ENCODE measurements at places on chromosomes 1 and 21.

- no peak for DNase-seq
Measured at GRCh38 chr1:228175316-228176023, 9.9 kb downstream of the IBA57 start.

GRCh38 chr1:56081173-56081572 is 498.2 kb downstream of the PLPP3 start:
- DNase-seq: no peak

- no peak for DNase-seq
Measured at GRCh38 chr1:225400968-225401367, 26.9 kb downstream of the LBR start.

DNA sequence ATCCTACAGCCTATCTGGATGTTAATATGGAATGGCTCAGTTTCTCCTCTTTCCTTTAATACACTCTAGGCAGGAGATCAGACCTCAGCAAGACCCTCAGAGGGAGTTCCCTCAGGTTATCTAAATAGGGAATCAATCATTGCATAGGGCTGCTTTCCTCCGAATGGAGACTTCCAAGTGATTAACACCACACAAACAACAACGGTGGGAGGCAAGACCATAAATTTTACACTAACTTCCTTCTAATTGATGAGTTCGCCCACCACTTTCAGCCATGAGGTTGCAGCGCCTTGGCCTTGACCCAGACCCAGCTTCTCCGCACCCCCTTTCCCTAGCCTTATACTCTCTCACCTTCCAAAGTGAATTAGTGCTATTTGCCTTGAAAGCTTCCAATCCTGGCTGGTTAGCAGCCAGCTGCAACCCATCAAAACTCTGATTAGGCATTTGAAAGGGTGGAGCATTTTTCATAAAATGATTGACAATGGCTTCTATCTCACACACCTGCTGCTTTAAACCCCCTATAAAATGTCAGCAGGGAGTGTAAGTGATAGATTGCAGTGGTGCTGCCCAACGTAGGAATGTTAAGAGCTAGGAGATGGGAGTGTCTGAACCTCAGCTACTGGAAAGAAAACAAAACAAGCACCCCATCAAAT is 534.9 kb upstream of the USP24 start:
- no peak for DNase-seq

GRCh38 chr1:182331387-182331786 is 60.2 kb downstream of the GLUL start:
- DNase-seq: no peak

DNA sequence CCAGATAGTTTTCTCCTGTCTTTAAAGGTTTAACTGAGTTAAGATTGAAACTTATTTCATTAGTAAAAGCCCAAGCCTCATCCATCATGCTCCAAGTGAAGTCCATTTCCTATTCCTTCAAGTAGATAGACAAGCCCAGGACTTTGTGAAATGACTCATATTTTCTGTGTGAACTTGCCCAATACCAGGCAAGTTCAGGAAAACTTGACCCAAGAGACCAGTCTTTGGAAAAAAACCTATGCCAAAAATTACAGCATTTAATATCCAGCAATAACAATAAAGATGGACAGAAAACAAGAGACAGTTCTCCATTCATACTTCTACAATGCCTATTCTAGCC is 405 bp upstream of the RAB29 start:
- DNase-seq: peak; percentile 36

DNA sequence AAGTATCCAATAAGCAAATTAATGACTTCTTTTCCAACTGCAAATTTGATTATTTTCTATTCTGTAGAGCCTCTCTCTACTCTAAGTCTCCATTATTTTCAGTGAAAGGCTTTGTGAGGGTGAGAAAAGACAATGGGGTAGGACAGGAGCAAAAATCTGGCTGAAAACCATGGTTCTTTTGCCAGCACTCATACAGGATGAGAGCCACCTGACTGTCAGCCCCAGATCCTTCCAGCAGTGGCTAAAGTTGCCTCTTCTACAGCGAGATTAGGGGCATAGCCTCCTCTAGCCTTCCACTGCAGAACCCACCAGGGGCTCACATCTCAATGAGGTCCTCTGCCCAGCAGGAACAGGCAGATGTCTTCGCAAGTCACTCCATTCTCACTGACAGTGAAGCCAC is 23.7 kb downstream of the NMNAT2 start:
- no peak for DNase-seq

GRCh38 chr1:43522776-43523480 is 7.8 kb upstream of the PTPRF start:
- peak; percentile 90 for DNase-seq

GRCh38 chr1:19811206-19811851 is 3.8 kb downstream of the RNF186 start:
- DNase-seq: peak; percentile 35

- DNase-seq: no peak
Measured at GRCh38 chr1:117427297-117427696, 60.0 kb downstream of the MAN1A2 start.

DNA sequence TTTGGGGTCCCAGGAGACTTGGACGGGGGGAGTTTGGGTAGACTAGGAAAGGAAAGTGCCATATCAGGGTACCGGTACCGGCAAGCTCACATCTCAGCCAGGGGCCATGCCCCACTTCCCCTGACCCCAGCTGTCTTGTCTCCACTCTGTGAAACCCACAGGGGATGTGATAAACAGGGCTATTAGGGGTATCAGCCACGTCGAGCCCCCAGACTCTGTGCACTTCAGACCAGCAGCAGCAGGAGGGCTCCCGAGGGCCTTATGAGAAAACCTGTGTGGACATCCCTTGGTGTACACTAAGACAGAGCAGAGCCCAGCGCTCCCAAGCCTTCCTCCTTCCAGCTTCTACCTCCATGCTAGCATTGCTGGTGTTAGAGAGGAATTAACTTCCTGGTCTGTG is 46.3 kb downstream of the TNNT2 start:
- DNase-seq: no peak

DNA sequence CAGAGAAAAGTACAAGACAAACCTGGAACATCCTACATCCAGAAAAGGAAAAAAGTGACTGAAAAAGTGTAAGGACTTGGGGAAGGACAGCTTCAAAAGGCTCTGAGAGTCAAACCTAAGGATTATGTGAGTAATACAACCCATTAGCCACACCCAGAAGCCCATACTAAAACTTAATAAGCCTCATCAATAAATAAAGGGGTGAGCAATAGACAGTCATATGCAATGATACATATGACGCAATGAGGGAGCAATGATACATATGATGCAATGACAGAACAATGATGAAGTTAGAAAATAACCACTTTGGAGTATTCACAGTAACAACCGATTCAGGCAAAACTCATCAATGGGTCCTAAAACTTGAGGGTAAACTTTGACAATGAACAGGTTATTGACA is 50.1 kb downstream of the BRWD1 start:
- DNase-seq: peak; percentile 3

DNA sequence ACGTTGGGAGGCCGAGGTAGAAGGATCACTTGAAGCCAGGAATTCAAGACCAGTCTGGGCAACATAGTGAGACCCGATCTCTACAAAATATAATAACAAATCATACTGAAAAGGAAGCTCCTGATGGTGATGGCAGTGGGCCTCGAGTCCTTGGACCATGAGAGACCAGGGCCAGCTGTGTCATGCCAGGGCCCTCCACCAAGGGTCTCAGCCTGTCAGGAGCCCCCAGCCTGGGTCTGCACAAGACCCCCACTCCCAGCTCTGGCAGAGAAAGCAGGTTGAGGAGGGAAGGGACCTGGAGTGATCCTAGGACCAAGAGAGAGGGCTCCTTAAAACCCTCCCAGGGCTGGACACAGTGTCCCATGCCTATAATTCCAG is 6.7 kb upstream of the CTRC start:
- no peak for DNase-seq

DNA sequence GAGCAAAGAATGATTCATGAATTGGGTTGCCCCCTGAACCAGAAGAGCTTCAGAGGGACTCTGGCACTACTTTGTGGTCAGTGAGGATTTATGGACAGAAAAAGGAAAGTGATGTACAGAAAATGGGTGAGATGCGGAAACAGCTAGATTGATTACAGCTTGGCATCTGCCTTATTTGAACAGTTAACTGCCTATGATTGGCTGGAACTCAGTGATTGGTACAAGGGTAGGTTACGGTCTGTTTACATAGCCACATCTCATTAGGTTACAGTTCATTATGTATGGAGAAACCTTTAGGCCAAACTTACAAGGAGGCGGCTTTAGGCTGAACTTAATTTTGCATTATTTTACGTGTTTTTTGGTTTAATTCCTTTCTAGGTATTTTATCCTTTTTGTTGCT is 29.0 kb upstream of the RHOU start:
- no peak for DNase-seq

GRCh38 chr1:38270849-38271633 is 224.4 kb upstream of the POU3F1 start:
- DNase-seq: no peak

DNA sequence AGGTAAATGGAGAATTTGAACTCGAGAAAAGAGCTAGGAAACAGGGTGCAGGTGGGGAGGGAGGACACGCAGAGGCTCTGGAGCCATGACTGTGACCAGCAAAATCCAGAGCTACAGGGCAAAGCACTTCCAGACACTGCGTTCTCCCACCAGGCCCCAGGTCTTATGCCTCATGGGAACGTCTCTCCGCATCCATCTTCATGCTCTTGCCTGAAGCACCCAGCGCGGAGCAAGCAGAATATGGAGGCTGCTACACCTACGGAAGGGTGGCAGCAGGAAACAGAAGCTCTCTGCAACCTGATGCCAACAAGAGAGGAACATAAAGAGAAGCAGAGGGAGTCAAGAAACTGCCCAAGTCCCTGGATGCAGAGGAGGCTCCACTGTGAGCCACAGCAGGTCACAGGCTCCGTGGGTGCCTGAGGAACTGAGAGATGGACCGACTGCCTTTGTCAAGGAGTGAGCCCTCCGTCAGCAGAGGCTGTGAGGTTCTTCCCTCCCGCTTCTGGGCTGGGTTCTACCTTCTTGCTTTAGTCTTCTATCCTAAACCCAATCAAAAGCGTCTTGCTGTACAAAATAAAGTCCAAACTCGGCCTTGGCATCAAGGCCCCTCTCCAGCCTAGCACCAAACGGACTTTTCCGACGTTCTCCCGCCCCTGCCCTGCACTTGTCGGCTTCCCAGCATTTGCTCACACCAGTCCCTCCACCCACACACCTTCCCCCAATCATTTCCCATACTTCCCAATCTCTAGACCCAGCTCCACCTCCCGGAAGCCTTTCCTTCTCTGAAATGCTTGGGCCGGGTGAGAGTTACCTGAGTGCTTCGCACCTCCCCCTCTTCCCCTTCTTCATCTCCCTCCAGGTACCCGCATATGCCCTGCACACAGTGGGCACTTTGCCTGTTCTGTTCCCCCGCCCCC is 930 bp downstream of the DHCR24 start:
- peak; percentile 74 for DNase-seq

- DNase-seq: no peak
Measured at GRCh38 chr1:94050254-94050653, 70.7 kb downstream of the ABCA4 start.

GRCh38 chr1:3226701-3227350 is 157.8 kb downstream of the PRDM16 start:
- DNase-seq: no peak

DNA sequence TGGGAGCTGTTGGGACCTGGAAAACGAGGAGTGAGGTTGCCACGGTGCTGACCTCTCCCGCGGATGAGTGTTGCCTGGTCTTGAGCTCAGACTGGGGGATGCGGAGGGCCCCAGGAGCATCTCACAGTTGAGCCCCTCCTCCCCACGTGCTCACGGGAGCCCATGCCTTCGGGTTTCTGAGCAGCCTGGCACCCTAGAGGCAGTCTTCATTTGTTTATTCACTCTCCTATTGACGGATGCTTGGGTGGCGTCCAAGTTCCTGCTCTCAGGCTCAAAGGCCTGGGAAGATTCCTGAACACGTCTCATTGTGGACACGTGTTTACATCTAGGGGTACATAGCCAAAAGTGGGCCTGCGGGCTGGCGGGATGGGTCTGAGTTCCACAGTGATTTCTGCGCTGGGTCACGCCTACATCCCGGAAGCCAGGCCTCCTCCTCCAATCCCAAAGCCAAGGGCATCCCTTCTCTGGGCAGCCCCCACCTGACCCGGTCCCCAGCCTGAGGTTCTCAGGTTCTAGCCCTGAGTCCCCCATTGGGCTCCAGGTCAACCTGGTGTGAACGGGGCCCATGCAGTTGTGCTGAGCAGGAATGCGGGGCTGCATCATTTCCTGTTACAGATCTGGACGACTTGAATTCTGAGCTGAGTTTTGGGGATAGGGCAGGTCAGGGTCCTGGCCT is 14.7 kb downstream of the WNT3A start:
- no peak for DNase-seq

DNA sequence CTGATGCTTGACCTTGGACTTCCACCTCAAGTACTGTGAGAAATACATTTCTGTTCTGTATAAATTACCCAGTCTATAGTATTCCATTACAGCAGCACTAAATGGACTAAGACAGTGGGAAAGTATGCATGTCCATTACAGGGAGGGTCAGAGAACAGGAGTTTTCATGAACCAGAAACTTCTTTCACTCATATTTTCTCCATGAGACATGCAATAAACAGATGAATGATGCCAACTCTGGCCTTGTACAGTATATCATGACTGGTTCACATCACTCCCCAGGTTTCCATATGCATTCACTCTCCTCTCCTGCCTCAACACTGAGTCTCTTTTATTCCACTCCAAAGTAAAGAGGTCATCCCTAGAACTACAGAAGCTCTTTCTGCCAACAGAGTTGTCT is 4.5 kb upstream of the IFI16 start:
- DNase-seq: no peak

- peak; percentile 81 for DNase-seq
Measured at GRCh38 chr1:160007577-160008200, 24.1 kb downstream of the PIGM start.

DNA sequence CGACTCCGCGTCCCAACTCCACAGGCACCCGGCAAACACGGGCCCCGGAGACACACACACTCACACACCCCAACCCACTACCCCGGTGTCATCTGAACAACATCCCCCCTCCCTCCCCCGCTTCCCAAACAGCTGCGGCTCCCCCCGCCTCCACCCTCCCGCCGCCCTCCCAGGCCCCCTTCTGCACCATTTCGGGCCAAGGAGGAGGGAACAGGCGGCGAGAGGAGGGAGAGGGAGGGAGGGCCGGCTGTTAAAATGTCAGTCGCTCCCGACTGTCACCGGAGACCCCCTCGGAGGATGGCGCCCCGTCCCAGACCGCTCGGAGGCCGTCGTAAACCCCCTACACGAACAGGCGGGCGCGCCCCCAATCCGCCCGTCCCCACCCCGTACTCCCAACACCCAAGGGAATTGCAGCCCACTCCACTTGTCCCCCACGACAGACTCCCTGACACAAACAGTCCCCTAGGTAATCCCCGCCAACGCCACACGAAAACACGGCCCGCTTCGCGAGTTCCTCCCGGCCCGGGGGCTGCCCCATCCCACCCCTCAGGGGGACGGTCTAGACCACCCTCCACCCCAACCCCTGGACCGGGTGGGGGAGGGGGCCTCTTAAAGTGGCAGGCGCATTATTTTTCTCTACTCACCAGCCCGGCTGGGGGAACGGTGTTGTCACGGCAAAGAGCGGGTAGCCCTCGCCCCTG is 583 bp downstream of the MEF2D start:
- DNase-seq: no peak

GRCh38 chr1:176379626-176380339 is 83.2 kb upstream of the PAPPA2 start:
- no peak for DNase-seq

GRCh38 chr1:36306902-36307456 is 811 bp downstream of the SH3D21 start:
- DNase-seq: peak; percentile 86

Measured in inflammatory macrophage treated with lipopolysaccharide for 1 hour (primary cell).